A172 (cell line): ENCODE measurements at places on chromosomes 3 and 15. TPM values are rescaled to one million over a fixed set of nuclear protein-coding genes. Genes with fewer than 3 reads are reported as not detected.

LYZL4 gene
- total RNA-seq: not detected in 2 replicates

ERICH6 gene
- total RNA-seq: not detected in 2 replicates

ECE2 gene
- not detected in 2 replicates for total RNA-seq

IDH2 gene
- total RNA-seq: 43.7 and 61.6 TPM in 2 replicates

ST8SIA2 gene
- 0.69 TPM in 1 of 2 replicates, not detected in the other for total RNA-seq

MCF2L2 gene
- 0.22 and 0.41 TPM in 2 replicates for total RNA-seq

VGLL3 gene
- total RNA-seq: not detected in 2 replicates

FANCD2OS gene
- total RNA-seq: not detected in 2 replicates

CRABP1 gene
- not detected in 2 replicates for total RNA-seq

FRMD5 gene
- total RNA-seq: 13.2 and 16.3 TPM in 2 replicates

SLC30A4 gene
- total RNA-seq: 4.7 and 5.5 TPM in 2 replicates

KLHL18 gene
- 12.1 and 14.9 TPM in 2 replicates for total RNA-seq

RBP2 gene
- not detected in 2 replicates for total RNA-seq

CLDN16 gene
- total RNA-seq: 0.02 TPM in 1 of 2 replicates, not detected in the other

GABRA5 gene
- total RNA-seq: not detected in 2 replicates
